ENCODE measurements at places on chromosomes 1 and 21.
A peak's percentile ranks its signal among the peaks of the same experiment; 100 is the strongest.

DNA sequence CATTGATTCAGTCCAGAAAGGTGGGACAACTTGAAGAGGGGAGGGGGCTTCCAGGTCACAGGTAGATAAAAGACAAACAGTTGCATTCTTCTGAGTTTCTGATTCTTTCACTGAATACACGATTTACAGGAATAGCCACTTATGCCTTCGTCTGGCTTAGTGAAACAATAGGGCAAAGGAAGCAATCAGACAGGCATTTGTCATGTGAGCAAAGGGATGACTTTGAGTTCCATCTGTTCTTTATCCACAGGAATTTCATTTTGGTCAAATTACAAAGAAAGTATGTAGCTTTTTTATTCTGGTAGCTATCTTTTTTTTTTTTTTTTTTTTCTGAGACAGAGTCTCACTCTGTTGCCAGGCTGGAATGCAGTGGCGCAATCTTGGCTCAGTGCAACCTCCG lies 202.5 kb downstream of the TTLL7 start:
- no peak for DNase-seq

DNA sequence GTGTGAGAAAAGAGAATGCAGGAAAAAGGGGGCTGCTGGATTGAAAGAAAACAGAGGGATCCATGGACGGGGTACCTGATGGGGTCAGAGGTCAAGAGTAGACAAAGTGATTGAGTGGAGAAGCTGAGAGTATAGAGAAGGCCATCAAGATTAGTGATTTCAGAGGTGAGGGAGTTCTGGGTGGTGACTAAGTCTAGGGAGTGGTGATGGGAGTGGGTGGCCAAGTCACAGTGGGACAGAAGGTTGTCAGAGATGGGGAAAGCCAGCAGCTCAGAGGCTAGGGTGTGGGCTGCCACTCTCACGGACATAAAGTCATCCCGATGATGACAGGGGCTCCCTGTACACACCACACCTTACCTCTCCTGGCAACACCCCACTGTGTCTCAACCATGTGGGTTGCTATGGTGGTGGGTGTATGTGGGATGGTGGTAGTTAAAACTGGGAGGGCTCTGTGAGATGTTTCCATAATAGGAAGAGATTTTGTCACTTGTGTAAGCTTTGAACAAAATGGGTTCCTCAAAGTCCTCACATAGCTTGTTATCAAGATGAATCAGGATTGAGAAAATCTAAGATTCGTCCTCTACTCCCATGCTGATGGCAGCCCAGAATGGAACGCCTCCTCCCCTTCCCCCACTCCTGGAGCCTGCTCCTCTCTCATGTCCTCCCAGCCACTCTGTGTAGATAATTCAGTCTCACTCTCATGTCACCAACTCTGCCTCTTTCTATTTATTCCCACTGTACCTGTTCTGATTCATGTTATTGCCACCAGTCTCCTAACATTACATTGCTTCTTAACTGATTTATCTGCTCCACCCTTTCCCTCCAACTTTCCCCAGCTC lies 20.3 kb upstream of the CSF1 start:
- DNase-seq: no peak

- DNase-seq: no peak
These were observed 52.8 kb upstream of the IFFO2 start for GRCh38 chr1:19009126-19009881.

DNA sequence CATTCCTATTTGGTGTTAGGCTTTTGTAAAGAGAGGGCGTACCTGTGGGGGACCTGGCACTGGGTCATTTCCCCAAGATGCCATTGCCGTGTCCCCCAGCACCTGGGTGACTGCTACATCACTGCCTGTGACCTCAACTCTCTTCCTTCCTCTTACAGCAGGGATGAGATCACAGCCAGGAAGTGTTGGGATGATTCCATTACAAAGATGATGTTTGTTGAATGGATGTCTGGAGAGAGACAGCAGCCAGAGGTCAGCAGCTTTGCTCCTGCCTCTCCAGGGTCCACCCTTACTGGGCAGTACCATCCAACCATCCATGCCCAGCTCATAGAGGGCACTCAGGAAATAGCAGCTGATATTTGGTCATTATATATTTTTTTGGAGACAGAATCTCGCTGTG lies 35.1 kb downstream of the TMEM51 start:
- no peak for DNase-seq

DNA sequence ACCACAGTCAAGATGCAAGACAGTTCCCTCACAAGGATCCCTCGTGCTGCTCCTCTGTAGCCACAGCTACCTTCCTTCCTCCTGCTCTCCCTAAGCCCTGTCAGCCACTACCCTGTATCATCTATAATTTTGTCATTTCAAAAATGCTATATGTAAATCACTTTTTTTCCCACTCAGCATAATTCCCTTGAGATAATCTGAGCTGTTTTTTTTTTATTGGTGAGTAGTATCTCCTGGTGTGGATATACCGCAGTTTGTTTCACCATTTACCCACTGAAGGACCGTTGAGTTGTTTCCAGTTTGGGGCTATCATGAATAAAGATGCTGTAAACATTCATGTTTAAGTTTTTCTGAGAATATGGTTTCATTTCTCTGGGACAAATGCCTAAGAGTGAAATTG lies 88.2 kb downstream of the HUNK start:
- DNase-seq: no peak

- peak; percentile 9 for DNase-seq
These were observed 38.3 kb downstream of the WDR3 start for GRCh38 chr1:117967881-117968280.

DNA sequence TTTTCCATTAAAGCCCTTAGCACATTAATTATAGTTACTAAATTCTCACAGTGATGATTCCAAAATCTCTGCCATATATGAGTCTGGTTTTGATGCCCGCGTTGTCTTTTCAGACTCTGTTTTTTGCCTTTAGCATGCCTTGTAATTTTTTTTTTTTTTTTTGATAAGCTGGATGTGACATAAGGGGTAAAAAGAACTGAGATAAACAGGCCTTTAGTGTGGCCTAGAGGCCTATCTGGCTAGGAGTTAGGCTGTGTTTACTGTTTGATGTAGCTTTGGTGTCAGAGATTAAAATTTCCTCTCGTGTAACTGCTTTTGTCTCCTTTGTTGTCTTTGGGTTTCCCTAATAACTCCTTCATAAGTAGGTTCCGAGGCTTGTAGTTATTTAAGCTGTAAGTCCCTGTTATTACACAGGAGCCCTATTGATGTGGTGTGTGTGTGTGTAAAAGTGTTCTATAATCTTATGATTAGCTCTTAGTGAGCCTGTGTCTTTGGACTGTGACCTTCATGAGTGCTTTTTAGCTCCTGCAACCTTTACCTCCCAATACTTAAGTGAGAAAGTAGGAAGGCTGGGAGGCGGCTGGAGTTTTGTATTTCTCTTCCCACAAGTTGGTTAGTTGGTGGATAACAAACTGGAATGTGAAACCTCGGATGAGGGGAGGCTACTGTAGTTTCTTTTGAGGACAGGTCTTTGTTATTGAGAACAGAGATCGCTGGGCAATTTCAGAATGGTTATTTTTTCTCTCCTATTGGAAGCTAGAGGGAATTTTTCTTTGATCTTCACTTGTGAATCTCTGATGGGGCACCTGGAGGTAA lies 19.3 kb downstream of the HS2ST1 start:
- DNase-seq: no peak

DNA sequence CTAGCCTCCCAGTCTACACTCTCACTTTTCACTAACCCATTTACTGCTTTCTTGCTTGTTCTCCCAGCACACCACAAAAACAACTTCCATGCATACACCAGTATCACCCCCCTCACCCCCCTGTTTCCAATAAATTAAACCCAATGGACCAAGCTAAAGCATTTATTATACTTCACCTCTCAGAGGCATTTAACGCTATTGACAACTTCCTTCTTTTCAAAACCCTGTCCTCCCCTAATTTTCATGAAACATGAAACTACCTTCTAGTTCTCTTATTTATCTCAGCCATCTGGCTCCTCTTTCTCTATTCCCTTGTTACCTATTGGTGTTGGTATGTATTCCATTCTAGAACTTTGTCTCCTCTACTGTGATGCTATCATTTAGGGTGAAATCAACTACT lies 32.3 kb downstream of the PTPRC start:
- DNase-seq: no peak

GRCh38 chr1:81430955-81431623 lies 369.6 kb upstream of the ADGRL2 start:
- no peak for DNase-seq
